ENCODE measurements at places on chromosomes 4 and X.

- DNase-seq = no peak
Observed at GRCh38 chr4:22764183-22764582, 71.4 kb downstream of the GBA3 start.

- no peak for DNase-seq
Observed at GRCh38 chrX:40821780-40822179, 86.4 kb upstream of the MED14 start.

DNA sequence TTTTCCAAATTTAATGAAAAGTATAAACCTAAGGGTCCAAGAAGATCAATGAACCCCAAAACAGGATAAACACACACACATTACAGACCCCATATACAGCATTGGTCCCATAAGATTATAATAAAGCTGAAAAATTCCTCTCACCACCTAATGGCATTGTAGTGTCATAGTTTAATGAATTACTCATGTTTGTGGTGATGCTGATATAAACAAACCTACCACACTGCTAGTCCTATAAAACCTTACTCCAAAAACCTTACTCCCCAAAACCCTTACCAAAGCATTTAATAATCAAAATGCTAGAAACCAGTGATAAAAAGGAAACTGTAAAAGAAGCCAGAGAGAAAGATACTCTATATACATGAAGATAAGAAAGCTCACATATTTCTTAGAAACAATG, 148.1 kb upstream of the SH3RF1 start:
- no peak for DNase-seq

DNA sequence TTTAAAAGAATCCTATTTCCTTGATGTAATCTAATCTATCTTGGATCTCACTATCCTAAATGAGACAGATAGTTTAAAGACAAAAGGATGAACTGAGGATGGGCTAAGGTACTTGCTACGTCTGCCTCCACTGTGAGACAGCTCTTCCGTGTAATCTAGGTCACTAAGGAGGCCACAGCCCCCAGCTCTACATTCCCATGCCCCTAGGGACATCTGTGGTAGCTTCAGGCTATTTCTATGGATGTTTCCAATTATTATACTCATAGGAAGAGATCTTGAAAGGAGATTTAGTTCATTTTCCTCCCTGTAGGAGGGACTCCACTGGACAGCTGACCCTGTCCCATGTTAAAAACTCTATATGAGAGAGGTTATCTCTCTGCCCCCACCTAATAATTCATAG, 140.8 kb upstream of the TRPC5 start:
- DNase-seq = no peak

- DNase-seq = no peak
Observed at GRCh38 chr4:185578284-185578683, 43.0 kb upstream of the PDLIM3 start.

- DNase-seq = no peak
Observed at GRCh38 chrX:123223859-123224258, 39.8 kb downstream of the GRIA3 start.

GRCh38 chr4:137274404-137274803, 257.9 kb downstream of the PCDH18 start:
- no peak for DNase-seq

DNA sequence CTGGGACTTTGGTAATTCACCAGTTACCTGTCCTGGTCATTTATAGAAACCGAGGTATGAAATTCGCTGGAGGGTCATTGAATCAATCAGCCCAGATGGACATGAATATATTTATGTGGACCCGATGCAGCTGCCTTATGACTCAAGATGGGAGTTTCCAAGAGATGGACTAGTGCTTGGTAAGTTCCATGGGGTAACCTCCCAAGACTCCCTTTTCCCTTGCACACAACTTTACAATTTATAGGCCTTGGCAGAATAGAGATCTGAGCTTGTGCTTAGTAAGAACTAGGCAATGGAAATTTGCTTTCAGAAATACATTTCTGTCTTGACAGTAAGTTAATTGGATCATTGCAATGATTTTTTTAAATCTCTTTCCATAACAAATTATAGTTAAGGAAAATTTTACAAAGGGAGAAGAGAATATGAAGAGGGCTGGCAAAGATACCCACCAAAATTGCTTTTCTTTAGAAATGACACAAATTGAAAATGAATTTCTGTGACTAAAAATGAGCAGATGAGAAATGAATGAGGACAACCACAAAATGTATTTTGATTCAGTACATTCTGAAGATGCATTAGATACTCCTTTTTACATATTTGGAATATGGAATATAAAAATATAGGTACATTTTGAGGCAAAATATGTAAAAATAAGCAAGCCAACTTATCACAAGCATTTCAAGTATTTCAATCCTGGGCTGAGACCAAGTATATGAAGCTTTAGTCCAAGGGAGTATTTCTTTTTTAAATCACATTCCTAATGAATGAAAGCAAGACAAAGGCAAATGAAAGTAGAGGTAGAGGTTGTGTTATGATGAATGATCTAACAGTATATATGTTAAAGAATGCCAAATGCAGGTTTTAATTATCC, 45.9 kb downstream of the PDGFRA start:
- DNase-seq = no peak

- DNase-seq = no peak
Observed at GRCh38 chrX:88416965-88417364, 330.1 kb upstream of the CPXCR1 start.

- DNase-seq = no peak
Observed at GRCh38 chr4:149409555-149409962, 406.1 kb downstream of the IQCM start.
